ENCODE measurements at places on chromosomes 1 and 21.
A peak's percentile ranks its signal among the peaks of the same experiment; 100 is the strongest.

- DNase-seq = no peak
Measured at GRCh38 chr1:208145167-208145566, 99.0 kb downstream of the PLXNA2 start.

DNA sequence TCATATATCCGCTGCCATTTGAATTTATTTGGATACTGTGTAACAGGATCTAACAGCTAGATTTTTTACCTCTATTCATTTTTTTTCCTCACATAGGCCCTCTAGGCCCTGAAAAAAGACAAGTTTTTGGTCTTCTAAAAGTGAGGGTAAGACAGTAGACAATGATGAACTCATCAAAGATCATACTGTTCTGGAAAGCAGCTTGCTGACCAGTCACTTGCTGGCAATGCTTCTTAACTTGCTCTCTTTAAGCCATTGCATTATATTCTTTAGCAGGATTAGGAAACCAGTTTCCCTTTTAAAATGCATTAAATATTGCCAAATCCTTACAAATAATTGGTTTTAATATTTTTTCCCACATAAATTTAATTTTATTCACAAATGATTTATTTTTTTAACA is 65.5 kb downstream of the SYT14 start:
- DNase-seq = no peak

DNA sequence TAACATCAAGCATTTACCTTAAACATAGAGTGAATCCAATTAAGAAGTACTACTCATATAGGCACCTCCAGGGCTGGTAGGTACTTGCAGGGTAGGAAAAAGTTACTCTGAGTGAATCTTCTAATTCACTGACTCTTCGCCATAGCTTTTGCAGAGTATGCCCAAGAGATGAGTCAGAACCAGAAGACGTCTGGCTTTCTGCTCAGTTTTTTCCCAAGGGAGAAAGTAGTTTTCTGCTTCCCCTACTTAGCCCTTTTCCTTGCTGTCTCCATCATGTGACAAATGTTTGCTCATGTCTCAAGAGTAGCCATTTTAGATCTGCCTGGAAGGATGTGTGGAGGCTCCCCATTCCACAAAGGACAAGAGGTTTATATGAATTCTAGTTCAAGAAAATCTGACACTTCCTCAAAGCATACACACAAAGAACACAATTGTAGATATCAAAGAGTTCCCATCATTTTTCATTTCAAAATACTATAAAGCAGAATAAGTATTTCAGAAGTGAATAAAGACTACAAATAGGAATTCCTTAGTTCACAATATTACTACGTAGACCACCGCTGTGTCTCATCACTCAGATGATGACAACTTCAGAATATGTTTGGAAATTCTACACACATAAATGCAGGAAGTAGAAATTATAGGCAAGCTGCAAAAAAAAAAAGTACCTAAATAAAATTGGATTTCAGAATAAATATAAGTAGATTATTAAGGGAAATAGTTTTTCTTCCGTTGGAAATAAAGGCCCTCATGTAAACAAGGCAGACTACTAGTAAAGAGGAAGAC is 98.5 kb downstream of the ASH1L start:
- DNase-seq = no peak

DNA sequence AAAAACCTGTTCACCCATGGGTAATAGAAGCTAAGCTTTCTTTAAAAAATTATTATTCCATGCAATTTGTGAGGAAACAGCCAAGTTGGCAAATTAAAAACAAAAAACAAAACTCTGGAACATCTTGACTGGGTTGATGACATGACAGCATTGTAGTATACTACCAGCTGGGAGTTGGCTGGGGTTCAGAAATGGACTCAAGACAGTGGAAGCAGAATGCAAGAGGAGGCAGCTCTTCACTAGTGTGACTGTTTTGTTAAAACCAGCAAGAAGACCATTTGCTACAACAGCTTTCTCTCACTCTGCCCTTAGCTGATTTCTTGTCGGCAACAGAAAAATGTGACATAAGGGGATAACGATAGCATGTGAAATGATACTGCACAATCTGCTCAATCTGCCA is 1298.9 kb upstream of the ADGRL4 start:
- no peak for DNase-seq

DNA sequence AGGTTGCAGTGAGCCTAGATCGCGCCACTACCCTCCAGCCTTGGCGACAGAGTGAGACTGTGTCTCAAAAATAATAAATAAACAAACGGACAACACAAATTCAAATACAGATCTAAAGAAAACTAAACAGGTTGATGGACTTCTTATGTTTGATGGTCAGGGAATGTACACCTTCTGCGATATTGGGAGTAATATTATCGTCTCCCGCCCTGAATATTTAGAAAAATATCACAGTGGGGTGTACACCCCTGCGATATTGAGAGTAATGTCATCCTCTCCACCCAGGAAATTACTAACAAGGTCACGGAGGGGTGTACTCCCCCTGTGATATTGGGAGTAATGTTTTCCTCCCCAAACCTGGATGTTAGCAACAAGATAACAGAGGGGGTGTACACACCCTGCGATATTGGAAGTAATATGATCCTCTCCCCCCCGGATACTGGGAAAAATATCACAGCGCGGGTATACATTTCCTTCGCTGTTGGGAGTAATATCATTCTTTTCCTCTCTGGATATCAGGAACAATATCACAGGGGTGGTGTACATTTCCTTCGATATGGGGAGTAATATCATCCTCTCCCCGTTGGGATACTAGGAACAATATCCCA is 1.4 kb upstream of the CFAP298 start:
- DNase-seq = no peak

GRCh38 chr21:37414292-37415253 is 48.0 kb downstream of the DYRK1A start:
- no peak for DNase-seq

GRCh38 chr1:161047436-161048420 is 2.0 kb upstream of the USF1 start:
- no peak for DNase-seq

DNA sequence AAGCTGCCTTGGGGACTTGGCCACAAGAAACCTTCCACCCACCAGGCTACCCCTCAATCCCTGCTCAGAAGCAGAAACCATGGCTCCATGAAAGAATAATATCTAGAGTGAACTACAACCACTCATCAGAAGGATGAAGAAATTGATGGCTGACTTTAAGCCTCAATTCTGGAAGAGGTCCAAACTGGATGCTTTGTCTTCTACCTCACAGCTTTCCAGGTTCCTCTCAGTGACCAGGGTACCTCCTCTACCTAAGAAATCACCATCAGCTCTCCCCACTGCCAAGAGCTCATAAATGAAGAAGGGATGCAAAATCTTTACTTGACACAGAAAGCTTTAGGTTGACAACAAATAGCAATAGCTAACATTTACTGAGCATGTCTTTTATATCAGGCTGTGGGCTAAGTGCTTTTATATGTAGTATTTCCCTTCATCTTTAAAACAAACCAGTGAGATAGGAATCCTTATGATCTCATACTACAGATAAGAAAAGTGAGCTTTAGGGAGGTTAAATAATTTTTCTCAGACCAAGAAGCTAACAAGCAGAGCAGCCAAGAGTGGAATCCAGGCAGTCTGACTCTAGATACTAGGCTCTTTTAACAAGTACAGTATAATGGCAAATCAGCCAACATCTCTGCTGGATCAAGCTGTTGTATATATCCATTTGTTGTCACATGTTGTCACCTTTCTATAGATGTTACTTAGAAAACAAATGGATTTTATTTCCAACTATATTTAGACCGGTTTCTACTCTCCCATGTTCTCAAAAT is 243.0 kb upstream of the SGIP1 start:
- no peak for DNase-seq

GRCh38 chr1:211697356-211697755 is 21.9 kb upstream of the NEK2 start:
- DNase-seq = no peak

DNA sequence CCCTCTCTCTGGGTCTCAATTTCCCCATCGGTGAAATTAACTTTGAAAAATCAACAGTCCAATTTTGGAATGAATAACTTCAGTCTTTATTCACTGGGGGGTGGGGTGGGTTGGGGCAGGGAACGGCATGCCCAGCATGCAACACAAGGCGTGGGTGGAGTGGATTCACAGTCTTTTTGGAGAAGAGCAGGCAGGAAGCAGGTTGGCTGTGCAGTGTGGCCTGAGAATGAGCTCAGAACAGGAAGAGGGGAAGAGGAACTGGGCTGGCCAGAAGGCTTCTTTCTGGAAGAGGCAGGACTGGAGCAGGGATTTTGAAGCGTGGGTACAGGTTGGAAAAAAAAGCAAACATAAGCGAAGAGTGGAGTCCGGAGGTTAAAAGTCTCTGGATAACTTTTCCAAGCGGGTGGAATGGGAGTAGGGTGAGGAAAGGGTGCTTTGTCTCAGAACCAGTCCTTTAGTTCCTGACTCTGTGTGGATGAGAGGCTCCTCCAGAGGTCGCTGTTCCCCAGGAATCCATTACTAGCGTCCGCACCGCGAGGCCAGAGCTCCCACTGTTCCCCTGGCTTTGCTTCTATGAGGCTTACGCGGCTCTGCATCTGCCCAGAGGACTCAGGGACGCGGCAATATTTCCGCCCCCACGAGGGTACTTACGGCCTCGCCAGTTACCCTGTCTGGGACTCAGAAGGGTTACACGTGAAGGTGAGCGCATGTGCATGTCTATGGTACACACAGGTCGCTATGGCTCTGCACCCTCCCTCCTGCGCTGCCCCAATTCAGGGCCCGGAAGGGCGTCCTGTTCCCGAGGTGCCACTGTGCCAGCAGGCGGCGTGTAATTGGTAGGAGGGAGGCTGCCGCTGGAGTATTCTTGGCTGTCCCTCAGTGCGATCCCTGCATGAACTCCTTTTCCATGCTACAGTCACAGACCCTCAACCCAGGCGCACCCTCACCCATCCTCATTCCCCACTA is 5.5 kb upstream of the FOXD2 start:
- DNase-seq = peak; percentile 94

GRCh38 chr1:181504399-181504842 is 21.1 kb downstream of the CACNA1E start:
- DNase-seq = no peak

DNA sequence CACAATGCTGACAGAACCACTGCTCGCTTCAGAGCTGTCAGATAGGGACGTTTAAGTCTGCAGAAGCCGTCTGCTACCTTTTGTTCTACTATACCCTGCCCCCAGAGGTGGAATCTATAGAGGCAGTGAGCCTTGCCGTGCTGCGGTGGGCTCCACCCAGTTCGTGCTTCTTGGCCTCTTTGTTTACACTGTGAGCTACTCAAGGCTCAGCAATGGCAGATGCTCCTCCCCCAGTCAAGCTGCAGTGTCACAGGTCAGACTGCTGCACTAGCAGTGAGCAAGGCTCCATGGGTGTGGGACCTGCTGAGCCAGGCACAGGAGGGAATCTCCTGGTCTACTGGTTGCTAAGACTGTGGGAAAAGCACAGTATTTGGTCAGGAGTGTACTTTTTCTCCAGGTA is 47.1 kb downstream of the LEPR start:
- DNase-seq = peak; percentile 36

GRCh38 chr1:234696148-234696576 is 86.2 kb upstream of the IRF2BP2 start:
- no peak for DNase-seq

DNA sequence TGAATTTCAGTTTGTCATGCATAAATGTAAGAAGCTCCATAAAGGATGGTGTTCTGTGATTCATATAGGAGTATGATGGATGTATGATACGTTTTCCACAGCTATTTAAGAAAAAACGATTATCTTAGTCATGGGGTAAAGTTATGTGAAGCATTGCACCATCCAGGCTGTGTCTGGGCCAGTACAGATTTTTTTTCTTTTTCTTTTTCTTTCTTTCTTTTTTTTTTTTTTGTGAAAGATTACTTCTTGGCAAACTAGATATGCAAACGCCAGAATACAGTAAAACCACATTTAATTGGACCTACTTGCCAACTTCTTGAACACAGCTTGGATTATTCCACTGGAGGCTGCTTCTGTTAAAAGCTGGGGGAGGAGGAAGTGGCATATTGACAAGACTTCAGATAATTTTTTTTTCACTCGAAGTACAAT is 14.9 kb downstream of the ZBTB18 start:
- DNase-seq = no peak

- DNase-seq = no peak
Measured at GRCh38 chr1:245599371-245600174, 444.8 kb downstream of the KIF26B start.

GRCh38 chr1:214546886-214547641 is 4.3 kb downstream of the PTPN14 start:
- DNase-seq = no peak

DNA sequence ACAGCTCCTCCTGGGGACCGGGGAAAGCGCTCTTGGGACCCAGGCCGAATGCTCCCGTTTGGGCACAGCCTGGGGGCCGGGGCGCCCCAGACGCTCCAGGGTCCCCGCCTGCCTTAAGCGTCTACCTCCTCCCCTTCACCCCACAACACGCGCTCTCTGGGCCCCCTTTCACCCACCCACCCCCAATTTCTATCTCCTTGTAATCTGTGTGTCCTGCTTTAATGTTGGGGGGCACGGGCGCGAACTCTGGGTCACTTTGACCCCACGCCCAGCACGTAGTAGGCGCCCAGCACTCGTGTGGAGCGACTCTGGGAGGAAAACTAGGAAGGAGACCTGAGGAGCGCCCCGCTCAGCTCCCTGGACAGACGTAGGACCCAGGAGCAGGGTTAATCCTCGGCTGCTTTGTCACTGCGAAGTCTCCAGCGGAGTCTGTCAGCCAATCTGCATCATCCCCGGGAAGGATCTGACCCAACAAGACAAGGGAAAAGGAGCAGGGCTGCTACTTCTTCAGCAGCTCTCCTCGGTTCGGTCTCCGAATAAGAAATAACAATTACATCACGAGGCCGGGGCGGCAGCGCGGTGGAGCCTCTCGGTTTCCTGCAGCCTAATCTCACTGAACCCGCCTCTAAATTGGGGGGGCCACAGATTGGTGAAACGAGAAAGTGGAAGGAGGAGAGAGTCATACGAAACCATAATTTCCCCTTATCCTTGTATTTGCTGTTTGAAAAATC is 757 bp upstream of the NRIP1 start:
- peak; percentile 91 for DNase-seq

- DNase-seq = no peak
Measured at GRCh38 chr1:109091078-109091838, 694 bp downstream of the TMEM167B start.

DNA sequence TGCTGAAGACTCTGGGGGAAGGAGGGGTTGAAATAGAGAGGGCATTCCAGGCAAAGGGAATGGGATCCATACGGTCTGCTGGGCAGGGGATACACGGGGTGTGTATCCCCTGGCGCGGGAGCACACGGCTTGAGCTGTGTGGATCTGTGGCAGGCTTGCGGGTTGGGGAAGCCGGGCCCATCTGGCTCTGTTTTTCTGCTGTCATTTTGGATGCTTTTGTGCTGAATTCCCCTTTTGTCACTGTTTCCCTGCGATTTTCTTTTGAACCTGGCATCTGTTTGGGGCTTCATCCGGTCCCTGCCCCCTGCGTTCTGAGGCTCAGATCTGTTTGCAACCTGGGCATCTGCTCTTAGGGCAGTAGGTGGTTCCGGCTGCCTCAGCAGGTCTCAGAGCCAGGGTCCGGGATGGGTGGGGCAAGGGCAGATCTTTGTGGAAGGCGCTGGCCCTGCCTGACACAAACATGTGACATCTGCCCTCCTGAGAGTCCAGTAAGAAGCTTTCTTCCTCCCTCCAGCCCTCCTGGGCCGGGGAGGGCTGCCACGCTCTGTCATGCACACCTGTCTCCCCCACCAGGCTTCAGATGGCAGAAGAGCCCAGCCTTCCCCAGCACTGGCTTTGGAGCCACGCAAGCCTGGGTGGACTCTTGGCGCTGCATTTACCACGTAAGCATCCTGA is 84.0 kb downstream of the IGSF21 start:
- DNase-seq = no peak

- DNase-seq = no peak
Measured at GRCh38 chr21:42505090-42505726, 8.4 kb upstream of the SLC37A1 start.

GRCh38 chr1:11720033-11720376 is 15.9 kb upstream of the AGTRAP start:
- DNase-seq = no peak

Data from kidney (tissue), 22 donors.